ENCODE measurements at places on chromosomes 5 and 9.

DNA sequence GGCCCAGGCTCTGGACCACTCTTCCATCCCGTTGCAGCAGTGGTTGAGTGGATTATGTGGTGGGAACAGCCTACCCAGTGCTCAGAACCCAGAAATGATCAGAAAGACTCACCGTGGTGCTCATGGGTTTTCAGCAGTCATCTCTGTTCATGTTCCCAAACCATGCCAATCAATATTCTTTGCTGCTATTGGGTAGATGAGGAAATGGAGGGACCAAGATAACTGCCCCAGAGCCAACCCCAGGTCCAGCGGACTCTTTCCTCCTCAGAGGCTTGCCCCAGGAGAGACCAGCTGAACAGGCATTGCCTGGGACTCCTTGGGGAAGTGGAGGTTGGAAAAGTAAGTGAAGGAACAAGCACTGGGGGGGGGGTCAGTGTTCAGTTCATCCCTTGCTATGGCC is 38.1 kb downstream of the ALG2 start:
- no peak for DNase-seq

- no peak for DNase-seq
Measured at GRCh38 chr9:135408476-135409254, 70.9 kb upstream of the PPP1R26 start.

- no peak for DNase-seq
Measured at GRCh38 chr5:68519143-68519542, 303.6 kb downstream of the PIK3R1 start.

GRCh38 chr5:113336975-113337374 is 97.8 kb downstream of the TSSK1B start:
- no peak for DNase-seq

DNA sequence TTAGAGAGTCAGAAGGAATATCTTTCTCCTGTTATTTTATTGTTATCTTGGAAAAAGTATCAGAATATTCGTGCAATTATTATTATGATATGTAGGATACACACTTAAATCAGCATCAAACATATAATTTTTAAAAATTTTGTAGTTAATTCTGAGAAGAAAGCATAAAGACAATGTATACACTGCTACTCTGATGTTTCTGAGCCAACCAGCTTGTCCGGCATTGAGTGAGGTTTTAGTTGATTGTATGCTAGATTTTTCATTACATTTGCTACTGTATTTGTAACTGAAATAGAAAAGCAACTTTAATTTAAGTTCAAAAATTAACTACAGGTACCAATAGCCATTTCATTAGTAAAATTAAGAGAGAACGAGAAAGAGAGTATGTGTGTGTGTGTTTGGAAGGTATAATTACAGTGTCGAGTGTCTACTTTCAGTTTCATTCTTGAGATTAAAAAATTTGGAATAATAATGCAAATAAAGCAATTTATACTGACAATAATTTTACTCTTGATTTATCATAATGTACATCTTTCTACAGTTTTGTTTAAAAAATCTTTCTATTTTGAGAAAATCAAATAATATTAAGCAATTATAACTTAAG is 160.4 kb upstream of the CDH12 start:
- DNase-seq: no peak

DNA sequence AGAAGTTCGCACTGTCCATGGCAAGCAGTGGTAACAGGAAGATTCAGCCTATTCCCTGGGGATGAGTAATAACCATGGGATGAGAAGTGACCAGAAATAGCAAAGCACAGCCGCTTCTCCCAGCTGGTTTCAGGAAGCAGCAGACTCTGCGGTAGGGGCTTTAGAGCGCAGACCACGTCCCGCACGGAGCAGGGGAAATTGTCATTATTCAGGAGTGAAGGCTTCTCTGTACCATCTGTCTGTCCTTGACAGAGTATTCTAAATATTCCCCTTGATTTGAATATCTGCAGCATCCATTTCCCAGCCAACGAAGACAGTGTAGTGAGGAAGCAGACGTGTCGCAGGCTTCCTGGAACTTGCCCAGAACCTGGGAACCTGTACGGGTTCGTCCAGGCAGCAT is 159.6 kb downstream of the NXNL2 start:
- no peak for DNase-seq

- no peak for DNase-seq
Measured at GRCh38 chr9:37486616-37487548, 1.1 kb downstream of the POLR1E start.

GRCh38 chr5:128202320-128202719 is 118.8 kb downstream of the SLC12A2 start:
- no peak for DNase-seq

- DNase-seq: no peak
Measured at GRCh38 chr9:80326105-80326504, 754.3 kb downstream of the TLE4 start.

DNA sequence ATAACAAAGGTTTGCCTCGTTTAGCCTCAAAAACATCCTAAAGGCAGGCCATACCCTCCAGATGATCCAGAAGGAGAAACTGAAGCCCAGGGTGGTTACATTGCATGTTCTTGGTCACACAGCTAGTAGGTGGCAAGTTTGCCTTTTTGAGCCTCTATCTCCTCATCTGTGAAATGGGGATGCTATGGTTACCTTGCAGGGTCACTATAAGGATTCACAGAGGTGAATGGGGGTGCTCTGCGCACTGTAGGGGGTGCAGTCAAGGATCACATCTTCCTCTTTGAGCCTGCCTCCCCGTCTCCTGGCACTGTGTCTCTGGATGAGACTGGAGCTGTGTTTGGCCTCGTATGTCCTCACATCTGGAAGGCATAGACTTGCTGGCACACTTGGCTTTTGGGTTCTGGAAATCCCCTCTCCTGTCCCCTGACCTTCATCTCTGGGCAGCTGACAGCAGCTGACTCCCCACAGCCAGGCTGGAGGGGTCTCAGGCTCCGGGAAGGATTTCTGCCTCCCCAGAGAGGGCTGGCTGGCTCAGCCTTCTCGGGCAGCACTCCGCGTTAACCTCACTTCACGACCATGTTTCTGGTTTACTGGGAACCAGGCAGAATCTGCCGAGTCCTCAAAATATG is 167.7 kb downstream of the RGS3 start:
- no peak for DNase-seq

DNA sequence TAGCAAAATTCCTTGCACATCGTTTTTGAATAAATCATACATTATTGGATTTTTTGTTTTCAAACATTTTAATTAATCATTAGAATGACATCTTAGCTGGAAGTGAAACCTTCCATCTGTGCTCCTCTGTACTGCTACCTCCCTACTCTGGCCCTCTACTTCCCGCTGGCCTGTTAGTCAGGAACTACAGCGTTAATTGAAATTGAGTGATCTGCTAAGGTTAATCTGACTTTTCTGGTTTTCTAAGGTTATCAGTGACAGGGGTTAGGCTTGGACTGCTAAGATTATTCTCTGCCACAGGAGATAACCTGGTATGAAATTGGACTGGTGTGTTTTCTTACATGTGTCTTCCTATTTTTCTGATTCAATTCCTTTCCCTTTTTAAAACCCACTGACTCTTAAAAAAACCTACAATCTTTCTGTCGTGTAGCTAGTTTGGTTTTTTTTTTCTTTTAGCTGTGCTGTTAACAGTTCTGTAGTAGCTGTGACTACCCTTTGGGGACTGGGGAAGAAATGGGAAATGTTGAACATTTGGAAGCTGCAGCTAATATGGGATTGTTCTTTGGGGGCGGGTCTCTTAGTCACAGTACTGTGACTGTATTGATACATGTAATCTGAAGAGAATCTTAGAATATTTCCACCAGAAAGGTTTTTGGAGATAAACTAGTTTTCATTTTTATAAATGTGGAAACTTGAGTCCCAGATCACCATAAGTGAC is 4.6 kb downstream of the KIF2A start:
- no peak for DNase-seq

- DNase-seq: no peak
Measured at GRCh38 chr5:74954919-74955318, 88.7 kb upstream of the FAM169A start.

DNA sequence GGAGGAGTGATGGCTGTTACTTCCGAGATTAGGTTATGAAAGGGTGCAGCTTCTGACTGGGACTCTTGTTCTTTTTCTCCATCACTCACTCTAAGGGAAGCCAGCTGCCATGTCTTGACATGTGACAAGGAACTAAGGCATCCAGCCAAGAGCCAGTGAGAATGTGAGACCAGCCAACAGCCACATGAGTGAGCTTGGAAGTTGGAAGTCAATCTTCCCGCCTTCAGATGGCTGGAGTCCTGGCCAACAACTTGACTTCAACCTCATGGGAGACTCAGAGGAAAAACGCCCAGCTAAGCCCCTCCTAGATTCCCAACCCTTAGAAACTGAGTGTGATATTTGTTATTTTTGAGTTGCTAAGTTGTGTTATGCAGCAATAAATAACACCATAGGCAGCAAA is 201.1 kb downstream of the SNX18 start:
- DNase-seq: no peak

DNA sequence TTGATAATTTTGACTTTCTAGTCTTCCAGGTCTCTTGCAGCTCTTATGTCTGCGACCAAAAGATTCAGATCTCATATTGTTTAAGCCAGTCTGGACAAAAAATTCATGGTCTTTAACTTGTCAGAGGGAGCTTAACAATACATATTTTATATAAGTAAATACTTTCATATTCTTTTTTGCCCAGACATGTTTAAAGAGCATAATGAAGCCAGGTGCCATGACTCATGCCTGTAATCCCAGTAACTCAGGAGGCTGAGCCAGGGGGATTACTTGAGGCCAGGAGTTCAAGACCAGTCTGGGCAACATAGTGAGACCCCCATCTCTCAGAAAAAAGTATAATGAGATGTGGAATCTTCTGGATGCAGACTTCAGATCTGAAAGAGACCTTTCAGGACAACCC is 69.8 kb downstream of the JMY start:
- DNase-seq: no peak

DNA sequence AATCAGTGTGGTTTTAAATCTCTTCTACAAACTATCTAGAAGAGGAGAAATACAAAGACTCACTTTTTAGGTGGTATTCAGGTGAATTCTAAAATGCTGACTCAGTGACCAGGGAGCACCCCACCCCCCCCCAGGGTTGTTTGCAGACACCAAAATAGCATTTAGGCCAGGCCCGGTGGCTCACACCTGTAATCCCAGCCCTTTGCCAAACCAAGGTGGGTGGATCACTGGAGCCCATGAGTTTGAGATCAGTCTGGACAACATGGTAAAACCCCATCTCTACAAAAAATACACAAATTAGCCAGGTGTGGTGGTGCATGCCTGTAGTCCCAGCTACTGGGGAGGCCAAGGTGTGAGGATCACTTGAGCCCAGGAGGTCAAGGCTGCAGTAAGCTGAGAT is 119.0 kb upstream of the LMX1B start:
- DNase-seq: no peak

- no peak for DNase-seq
Measured at GRCh38 chr9:111965566-111966019, 69.0 kb downstream of the UGCG start.

GRCh38 chr9:7118633-7119032 is 360.9 kb downstream of the KDM4C start:
- DNase-seq: no peak

- no peak for DNase-seq
Measured at GRCh38 chr5:20678814-20679298, 690.9 kb upstream of the CDH18 start.

- no peak for DNase-seq
Measured at GRCh38 chr9:76521244-76521681, 62.3 kb downstream of the GCNT1 start.

DNA sequence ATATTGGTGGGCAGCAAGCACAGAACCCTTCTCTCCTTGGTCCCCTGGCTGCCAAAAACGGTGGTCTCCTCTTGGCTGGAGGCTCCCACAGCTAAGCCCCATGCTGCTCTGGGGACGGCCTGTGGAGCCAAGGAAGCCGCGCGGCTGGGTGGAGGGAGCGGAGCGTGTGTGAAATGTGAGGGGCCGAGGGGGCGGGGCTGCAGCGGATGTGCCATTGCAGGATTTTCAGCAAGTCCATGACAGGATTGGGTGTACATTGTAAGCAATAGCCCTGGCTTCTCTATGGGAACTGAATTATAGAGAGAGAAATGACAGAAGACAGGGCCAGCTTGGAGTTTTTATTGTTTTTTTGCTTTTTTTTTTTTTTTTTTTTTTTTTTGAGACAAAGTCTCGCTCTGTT is 336.5 kb downstream of the DIRAS2 start:
- no peak for DNase-seq

- no peak for DNase-seq
Measured at GRCh38 chr9:5443850-5444249, 6.1 kb upstream of the PLGRKT start.

DNA sequence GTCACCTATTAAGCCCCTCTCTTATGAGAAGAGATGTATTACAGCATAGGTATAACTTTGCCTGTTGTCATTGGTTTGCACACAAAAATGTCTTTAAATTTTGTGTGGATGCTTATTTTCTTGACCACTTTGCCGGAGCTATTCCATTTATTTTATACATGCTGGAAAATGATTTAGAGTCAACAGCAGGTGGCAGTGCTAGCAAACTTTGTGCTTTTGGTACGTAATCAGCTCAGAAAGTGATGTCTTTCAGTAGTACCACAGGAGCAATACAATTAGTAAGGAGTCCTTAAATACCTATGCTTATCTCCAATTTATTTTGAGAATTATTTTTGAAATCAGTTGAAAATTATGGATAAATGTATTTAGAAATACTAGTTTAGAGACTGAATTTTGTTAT is 19.8 kb upstream of the NUDT12 start:
- DNase-seq: no peak

DNA sequence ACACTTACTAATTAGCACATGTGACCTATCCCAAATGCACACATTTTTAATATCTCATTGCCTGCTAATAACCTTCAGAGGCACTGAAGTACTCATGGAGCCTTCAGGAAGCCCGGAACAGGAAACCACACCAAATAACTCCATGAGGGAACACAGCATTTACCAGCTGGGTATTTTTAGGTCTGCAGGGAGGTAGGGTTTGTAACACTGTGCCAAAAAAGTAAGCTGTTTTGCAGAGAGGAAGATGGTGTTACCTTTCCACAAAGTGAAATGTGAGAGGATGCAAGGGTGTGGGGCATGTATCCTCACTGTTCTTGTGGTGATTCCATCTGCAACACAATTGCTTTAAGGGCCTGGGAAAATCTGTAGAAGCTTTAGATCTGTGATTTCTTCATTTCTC is 64.4 kb downstream of the NUDT12 start:
- no peak for DNase-seq

DNA sequence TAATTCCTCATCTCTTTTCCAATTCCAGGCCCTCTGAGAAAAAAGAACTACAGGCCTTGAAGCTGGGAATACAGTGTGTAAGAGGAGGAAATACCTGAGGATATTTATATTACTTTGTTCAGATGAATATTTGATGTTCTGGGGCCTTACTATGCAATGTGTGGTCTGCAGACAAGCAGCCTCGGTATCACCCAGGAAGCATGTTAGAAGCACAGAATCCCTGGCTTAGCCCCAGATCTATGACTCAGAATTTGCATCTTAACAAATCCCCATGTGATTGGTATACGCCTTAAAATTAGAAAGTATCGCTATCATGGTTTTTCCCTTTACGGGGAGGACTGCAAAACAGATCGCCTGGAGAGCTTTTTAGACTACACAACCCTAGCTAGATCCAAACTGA is 121.0 kb downstream of the JAKMIP2 start:
- DNase-seq: no peak

- no peak for DNase-seq
Measured at GRCh38 chr9:643966-644365, 197.5 kb upstream of the DMRT1 start.

All from activated gamma-delta T cell treated with anti-CD3 and anti-CD28 coated beads, Interleukin-2, amount 50 U/mL, for 16 hours (primary cell).